ENCODE measurements at places on chromosomes 2 and 18.
A peak's percentile ranks its signal among the peaks of the same experiment; 100 is the strongest.

- no peak for DNase-seq
Observed at GRCh38 chr18:40956213-40956612, 998.8 kb upstream of the PIK3C3 start.

- DNase-seq: peak; percentile 30
Observed at GRCh38 chr2:10303181-10303693, 533 bp downstream of the HPCAL1 start.

DNA sequence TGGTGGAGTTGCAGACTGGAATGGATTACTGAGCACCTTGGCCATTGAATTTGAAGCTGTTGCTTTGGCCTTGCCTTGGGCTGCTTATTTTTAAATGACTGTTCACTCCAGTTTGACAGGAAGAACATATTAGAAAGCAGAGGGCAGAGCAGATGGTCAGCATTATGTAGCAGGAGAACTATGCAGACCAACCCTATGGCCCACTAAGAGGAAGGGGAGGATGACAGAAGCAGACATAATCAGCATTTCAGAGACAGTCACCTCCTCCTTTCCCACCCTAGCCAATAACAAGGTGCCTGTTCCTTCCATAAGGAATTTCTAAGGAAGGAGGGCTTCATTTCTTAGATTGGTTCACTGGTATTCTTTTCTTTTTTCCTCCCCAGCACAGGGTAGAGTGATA, 2.4 kb downstream of the CHRNA1 start:
- no peak for DNase-seq

DNA sequence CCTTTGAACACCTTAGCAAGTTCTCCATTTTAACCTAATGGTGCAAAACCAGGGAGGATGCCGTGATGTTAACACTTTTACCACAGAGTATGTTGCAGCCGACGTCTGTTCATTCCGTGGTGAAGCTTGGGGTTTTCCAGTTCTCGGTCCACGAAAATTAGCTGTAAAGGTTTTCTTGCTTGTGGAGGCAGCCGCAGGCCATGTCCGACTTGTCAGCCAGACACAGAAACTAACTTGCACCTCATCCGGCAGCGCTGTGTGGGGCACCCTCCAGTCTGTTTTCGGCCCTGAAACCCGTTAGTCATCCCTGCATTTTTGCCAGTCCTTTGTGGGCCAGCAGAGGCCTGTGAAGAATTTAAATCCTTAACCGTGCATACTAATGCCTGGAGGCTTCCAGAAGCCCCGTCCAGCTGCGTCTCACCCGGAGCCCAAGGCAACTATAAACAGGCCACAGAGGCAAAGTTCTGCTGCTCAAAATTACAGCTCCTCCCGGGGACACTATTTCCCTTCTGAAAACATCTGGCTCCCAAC, 70.6 kb downstream of the SH3YL1 start:
- no peak for DNase-seq

DNA sequence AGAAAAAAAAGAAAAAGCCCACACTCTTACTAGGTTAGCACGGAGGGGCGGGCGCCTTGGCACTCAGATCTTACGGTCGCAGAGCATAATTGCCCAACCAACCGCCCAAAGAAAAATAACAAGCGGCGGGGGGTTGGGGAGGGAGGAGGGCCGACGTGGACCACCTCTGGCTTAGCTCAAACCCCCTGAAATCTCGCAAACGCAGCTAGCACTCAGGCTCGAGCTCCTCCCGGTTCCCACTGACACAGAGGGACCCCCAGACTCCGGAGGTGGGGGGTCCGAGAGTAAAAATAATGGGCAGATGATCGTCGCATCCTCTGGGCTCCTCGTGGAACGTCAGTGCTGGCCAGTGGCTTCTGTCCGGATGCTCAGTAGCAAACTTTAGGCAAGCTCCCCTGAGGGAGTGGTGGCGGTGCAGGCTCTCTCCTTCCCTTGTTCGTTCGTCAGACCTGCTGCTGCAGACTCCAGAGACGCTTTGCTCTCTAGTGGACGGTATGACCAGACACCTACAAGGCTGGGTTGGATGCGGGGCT, 12.0 kb downstream of the CATIP start:
- no peak for DNase-seq

- DNase-seq: no peak
Observed at GRCh38 chr2:122519366-122519765, 763.9 kb downstream of the TSN start.

DNA sequence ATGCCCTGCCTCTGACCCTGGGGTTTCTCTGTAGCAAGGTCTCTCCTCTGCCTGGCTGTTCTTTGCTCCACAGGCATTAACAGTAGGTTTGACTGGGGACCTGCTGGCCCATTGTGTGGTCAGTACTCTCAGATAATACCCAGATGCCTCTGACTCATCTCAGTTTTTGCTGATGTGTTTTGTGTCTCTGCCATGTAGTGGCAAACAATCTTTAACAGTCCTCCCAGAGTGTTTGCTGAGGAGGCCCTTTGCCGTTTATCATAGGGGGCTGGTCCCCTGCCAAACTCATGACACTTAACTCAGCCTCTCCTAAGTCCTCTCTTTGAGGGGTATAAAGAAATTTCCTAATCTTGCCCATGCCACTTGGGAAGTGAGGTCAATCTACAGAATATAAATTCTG, 793.7 kb upstream of the FANCL start:
- peak; percentile 4 for DNase-seq

DNA sequence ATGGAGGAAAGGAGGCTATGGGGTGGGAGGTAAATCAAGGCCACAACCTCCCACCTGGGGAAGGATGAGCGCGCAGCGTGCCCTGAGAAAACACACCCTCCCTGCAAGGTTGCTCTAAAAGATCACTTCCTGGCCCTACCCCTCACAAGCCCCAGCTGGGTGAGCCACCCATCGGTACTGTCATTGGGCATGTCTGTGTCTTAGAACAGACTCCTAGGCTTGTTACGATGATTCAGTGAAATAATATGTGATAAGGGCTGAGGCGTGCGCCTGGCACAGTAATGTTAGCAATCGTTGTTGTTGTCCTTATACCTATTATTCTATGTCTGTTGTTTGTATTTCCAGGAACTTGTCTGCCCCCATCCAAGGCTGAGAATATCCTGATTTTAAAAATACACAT, 175.1 kb downstream of the ZFP36L2 start:
- no peak for DNase-seq

GRCh38 chr2:160347269-160347863, 146.2 kb downstream of the RBMS1 start:
- DNase-seq: no peak

DNA sequence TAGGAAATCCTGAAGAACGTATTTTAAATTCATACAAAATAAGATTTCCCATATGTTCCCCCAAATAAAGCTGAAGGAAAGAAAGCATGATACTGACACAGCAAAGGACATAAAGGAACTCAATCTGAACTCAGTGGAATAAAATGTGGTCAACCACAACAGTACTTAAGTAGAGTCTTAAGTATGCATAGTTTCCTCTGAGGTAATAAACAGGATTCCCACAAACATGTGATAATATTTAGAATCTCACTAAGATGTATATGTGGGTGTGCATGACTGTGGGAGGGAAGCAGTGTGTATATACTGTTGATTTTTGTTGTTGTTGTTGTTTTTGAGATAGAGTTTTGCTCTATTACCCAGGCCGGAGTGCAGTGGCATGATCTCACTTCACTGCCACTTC, 69.3 kb downstream of the NOL10 start:
- no peak for DNase-seq

- DNase-seq: no peak
Observed at GRCh38 chr18:42480441-42480840, 525.4 kb downstream of the PIK3C3 start.

DNA sequence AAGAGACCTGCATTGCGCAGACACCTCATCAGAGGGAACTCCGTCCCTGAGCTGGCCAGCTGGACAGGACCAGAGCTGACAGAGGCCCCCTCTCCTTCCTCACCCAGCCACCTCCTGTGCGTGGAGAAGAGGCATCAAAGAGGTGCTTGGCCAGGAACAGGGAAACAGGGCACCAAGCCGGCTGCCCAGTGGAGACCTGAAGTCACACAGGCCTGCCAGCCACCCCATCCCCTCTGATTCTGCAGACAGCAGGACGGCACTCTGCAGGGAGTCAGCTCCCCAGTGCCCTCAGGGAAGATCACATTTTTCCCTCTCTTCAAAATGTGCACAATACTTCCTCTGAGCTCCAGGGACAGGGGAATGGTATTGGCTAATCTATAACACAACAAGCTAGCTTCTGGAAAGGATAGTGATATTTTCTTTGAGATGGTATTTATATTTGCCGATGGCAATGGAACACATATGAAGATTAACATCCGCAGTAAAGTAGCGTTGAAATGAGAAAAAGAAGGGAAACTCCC, 30.5 kb downstream of the SLC1A4 start:
- DNase-seq: peak; percentile 13

DNA sequence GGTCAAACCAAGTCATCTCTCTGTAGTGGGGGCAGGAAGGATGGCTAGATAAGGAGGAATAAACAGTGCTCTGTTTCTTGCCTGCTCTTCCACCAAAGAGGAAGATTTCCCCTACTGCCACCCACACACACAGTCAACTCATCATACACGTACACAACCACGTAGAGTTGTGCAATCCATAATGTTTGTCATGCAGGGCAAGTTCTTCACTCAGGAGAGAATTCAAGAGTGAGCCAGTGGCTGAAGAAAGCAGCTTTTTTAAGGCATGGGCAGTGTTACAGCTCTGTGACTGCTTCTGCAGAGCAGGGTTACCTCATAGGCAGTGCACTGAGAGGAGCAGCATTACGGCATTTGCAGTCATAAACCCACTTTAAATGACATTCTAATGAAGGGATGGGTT, 283.0 kb downstream of the RND3 start:
- DNase-seq: no peak

GRCh38 chr2:221323513-221323912, 248.6 kb downstream of the EPHA4 start:
- no peak for DNase-seq

DNA sequence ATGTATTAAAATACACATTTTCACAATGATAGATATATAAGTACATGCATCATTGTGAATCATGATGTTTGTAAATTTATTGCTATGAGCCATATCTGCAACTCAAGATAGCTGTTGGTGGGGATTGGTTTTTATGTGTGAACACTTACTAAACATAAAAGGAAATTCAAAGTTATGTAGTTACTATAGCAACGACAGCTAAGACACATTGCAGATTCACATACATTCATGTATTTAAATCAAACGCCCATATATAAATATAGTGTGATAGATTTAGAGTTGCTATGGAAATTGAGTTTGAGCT, 65.6 kb downstream of the MAPRE2 start:
- DNase-seq: no peak

GRCh38 chr2:3143602-3144001, 234.0 kb downstream of the EIPR1 start:
- DNase-seq: no peak

GRCh38 chr2:230124757-230125431, 56.2 kb upstream of the SLC16A14 start:
- DNase-seq: no peak

GRCh38 chr18:55128437-55128836, 169.2 kb upstream of the CCDC68 start:
- DNase-seq: no peak

DNA sequence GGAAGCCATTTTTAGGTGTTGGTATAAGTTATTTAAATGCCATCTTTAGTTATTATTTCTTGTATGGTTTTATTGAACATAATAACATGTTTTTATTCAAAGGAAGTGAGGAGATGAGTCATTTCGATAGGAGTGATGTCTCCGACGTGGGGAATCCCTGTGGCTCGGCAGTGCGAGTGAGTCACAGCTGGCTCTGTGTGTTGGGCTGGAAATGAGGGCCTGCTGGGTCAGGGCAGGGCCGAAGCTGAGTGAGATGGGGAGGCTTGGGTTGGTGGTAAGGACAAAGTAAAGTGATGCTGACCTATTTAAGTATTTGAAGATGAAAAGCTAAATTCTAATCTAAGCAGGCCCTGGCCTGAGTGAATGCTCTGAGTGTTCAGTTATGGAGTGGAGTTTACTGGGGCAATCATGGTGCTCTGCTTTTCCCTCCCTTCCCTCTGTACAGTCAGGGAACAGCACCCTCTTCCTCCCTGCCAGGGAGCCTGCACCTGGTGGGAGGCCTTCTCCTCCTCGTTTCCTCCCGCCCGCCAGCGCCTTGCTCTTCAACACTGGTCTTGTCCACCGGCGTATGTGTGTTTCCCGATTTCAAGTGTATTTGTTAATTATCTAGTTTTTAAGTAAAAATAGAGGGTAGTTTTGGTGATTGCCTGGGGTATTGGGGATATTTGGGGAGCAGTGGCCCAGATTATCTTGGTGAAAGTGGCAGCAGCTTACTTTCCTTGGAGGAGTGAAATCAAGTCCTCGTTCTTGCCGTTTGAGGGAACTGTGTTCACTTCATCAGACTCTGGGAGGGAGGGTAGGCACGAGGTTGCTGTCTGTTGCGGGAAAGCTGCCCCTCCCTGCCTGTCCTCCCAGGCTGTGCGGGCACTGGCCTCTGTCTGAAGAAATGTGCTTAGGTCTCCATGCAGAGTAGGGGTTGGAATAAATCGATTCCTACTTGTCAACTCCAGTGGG, 157.0 kb downstream of the LDLRAD4 start:
- peak; percentile 36 for DNase-seq

GRCh38 chr18:52288403-52289004, 51.5 kb upstream of the DCC start:
- peak; percentile 11 for DNase-seq

DNA sequence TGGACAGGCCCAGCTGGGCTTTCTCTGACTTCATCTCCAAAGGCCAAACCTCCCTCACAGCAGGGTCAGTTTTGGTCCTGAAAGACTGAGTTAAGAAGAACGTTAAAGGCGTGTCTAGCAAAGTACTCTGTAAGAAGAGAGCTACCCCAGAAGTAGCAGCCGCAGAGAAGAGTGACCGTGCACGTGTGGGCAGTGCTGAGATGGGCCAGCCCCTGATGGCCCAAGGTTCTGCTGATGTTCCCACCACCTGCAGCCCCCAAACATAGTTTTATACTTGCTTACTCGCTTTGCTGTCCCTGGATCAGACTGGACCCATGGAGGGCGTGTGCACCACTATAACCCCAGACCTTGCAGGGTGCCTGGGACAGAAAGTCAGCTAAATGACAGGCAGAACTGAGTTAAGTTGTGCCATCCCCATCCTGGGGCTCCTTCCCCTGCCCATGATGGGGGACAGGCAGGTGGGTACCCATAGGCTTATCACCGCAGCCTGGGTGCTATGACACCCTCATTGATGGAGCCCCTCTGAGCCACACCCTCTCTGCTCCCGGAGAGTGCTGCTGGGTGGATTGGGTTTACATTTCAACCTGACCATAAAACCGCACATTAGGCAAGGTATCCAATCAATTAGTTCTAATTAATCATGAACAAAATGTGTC, 367.3 kb upstream of the HS6ST1 start:
- DNase-seq: no peak

DNA sequence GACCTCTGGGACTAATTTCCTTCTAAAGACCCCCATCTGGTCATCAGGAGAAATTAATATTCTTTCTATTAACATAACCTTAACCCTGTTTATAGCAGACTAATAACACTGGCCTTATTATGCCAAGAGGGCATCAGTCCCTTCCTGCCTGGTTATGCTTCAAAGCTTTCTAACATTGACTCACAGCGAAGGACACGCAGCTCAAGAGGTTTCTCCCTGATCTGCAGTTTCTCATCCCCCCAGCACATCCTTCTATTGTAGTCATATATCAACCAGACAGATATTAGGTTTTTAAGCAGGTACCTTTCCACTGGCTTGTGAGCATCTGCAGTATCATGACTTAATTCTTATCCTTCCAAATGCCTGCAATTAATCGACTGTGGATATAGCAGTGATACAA, 100.0 kb upstream of the CXCR4 start:
- no peak for DNase-seq
